ENCODE measurements at places on chromosomes 11 and 22.

DNA sequence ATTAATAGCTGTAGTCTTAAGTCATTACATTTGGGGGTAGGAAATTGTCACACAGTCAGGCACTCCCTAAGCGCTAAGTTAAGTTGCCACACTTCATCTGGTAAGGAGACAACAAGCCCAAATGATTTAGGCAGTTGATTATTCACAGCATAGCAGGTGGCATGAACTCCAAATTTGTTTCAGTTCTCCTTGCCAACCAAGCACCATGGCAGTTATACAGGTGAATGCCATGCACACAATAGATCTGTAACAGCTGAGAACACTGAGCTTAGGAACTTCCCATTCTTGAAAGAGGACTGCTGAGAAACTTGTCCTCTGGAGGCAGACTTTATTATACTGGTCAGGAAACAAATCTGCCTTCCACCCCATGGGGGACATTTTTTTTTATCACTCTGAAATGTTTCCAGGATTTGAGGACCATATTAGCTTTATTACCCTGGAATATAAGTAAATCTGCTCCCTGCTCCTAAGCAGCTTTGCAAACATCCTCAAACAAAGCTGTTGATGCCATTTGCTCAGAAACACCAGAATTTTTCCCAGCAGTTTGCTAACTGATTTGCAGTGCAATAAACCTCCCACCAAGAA, 5.1 kb upstream of the INTS4 start:
- DNase-seq: no peak

DNA sequence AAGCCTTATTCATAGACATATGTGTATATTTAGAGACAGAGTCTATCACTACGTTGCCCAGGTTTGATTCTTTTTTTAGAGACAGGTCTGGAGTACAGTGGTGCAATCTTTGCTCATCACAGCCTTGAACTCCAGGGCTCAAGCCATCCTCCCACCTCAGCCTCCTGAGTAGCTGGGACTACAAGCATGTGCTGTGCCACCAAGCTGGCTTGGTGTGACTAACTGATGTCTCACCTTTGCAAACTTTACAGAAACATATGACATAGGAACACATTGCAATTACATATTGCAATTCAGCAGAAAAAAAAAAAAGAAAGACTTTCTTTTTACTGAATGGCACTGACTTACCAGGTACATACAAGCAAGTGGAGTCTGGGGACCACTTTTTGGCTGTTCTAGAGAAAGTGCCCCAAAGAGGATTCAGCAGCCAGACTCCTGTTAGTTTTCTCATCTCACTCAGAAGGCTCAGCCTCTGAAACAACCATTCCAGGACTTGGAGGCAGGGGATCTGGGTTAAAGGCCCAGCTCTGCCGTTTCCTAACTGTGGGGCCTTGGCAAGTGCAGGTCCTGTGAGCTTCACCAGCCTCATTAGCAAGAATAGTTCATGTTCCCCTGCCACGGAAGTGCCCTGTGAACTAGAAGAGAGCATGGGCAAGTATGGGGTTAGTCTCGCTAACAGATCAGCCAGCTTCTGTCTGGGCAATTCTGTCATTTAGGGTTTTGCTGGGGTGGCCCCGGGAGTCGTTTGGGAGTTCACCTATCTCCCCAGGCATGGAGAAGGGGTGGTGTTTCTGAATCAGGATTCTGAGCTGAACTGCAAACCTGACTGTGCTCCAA, 11.3 kb upstream of the NFAM1 start:
- peak; percentile 18 for DNase-seq

DNA sequence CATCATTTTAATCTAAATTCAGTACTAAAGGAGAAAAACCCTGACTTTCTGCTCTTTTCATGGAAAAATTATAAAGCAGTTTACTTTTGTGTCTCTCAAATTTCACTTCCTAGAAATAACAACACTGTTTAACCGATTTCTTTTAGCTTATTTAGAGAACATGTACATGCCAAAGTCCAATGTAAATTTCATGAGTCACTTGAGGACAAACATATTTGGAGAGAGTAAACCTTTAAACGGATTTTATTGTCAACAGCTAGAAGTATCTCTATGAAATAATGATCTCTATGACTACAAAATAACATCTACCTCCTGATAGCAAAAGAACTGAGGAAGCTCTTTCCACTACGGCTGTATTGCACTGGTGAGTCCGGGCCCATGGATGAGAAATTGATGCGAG, 46.3 kb upstream of the SLC22A25 start:
- no peak for DNase-seq

- no peak for DNase-seq
These were observed 9.9 kb downstream of the PCSK7 start for GRCh38 chr11:117221775-117222517.

DNA sequence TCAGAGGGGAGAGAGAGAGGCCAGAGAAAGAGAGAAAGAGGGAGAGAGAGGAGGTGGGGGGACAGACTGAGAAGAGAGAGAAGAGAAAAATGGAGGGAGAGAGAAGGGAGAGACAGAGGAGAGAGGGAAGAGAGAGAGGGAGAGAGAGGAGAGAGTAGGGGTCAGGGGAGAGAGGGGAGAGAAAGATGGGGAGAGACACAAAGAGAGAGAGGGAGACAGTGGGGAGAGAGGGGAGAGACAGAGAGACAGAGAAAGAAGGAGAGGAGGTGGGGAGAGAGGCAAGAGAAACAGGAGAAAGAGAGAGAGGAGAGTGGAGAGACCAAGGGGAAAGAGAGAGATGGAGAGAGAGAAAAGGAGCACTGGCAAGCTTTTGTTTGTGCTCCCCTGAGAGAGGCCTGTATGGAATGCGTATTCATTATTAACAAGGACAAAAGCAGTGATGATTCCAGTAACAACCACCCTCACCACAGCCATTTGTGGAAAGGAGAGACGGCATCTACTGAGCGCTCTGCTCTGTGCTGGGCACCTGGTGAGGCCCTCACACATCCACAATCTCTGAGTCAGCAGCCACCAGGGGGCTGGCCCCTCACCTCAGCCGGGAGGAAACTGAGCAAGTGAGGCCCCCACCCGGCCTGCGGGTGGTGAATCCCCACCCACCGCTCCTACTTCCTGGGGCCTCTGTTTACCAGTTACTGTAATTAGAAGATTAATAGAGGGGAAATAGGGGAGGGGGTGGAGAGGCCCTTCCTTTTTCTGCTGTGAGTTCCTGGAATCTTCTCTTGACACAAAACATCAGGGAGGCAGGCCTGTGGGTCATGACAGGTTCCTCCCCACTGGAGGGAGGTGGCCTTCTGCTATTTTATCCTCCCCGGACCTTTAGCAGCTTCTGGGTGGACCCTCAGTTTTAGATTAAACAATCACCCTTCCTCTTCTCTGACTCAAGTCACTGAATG, 14.6 kb upstream of the MIAT start:
- DNase-seq: peak; percentile 93

- DNase-seq: no peak
These were observed 42.7 kb downstream of the IGLL1 start for GRCh38 chr22:23537416-23537815.

DNA sequence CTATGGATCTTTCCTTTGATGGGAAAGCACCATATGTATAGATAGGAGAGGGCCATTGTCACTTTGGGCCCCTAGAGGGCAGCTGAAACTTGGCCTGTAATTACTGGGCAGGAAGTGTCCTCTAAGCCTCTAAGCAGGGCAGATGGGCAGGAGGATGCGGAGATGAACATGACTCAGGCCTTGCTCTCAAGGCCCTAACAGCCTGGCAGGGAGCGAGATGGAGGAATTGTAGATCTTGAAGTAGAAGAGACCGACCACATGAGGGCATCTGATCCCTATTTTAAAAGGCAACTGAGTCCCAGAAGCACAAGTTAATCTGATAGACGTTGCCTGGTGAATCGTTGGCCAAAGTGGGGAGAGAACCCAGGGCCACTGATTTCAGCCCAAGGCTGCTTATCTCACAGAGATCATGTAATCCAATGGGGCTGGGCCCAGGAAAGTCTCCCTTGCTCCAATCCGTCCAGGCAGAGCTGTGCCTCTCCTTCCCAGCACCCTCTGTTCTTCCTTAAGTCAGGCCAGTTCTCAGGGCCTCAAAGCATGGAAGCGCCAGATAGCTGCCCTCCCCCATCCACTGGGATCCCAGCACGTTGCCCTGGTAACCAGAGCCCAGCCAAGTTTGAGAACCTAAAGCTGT, 2.5 kb upstream of the SEPTIN3 start:
- peak; percentile 49 for DNase-seq

Measured in CD4-positive, alpha-beta T cell treated with Interleukin-6 for 4 hours (primary cell).